CD4-positive, CD25-positive, alpha-beta regulatory T cell (primary cell): ENCODE measurements at places on chromosomes 3 and 15. TPM values are rescaled to one million over a fixed set of nuclear protein-coding genes. Genes with fewer than 3 reads are reported as not detected.

- no peak for DNase-seq
These were observed 42.5 kb upstream of the CRTC3 start for GRCh38 chr15:90487186-90487585.

GRCh38 chr15:41513506-41514227 lies at the start of gene LTK:
LTK (minus strand) TSS chr15:41513827; CDS start chr15:41513709, 118 bp downstream.
- no peak for DNase-seq

DNA sequence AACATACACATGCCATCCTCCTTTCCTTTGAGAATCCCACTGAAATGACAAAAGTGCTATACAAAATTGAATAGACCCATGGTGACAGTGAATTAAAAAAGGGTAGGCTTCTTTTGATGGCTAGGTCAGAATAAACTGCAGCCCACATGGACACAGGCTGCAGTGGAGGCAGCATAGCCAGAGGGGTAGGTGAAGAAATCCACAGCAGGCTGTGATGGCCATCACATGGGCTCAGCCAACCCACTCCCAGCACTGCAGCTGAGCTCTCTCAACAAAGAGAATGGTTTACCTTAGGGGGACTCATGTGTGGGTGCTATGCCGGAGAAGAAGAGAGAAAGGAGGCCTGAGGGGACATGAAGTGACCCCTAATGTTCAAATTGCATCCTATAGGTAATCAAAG lies 331.1 kb downstream of the CHST2 start:
- DNase-seq = no peak

DNA sequence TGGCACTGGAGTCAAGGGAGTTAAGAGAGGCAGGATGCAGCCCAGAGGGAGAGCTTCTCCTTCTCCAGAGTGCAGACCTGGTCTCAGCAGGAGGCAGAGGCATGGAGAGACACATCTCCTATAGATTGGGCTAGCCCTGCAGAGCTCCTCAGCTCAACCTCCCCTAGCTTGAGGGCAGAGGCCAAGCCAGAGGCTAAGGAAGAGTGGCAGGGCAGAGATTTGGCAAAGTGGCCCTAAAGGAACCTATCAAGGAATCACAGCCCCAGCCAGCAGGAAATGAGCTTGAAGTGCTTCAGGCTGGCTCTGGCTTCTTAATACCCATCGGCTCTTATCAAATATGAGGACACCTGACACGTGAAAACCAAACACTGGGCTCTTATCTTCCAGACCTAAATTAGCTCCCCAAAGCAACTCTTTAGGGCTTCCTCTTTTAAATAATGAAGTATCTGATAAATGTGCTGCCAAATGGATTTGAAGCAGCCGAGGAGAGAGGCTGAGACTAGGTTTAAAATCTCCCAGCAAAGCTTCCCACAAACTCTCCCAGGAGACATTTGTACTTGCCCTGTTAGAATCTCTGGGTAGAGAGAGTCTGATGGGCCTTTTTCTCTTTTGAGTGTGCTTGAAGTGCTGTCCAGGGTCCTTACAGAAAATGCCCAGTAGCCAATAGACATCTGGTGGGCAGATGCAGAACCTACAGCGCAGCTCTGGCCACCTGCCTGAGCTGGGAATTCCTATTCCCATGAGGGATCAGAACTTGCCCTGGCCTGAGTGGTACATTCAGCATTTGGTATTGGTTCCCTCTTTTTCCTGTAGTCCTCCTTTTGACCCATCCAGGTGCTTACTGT lies 271.4 kb downstream of the CLSTN2 start:
- DNase-seq = no peak

The TEX9 gene
- total RNA-seq = 1.2 TPM

The DLG1 gene
- 106 TPM for total RNA-seq
